ENCODE measurements at places on chromosomes 12 and 14.
A peak's percentile ranks its signal among the peaks of the same experiment; 100 is the strongest.

DNA sequence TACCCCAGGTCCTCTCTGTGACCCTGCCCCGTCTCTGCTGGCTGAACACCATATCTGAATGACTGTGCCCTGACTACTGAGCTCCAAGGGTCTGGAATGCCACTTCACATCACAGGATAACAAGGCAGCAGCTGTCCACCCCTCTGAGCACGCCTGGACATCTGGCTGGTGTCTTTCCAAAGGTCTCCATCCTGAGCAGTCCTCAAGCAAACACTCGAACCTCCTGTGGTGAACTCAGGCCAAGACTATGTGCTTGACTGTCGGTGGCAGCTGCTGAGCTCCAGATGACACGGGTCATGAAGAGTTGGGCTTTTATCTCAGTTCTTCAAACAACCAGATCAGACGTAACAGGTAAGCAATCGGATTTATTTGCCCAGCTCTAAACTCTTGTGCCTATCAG, 117.2 kb upstream of the BCL2L14 start:
- DNase-seq, result no peak

DNA sequence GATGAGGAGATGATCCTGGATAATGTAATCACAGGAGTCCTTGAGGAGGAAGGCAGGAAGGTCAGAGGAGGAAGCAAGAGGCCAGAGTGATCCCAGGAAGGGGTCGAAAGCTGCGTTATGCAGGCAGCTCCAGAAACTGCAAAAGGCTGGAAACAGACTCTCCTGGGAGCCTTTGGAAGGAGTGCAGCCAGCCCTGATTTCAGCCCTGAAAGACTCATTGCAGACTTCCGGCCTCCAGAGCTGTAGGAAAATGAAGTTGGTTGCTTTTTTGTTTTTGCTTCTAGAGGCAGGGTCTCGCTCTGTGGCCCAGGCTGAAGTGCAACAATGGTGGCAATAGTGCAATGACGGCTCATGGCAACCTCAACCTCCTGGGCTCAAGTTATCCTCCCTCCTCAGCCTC, 44.6 kb upstream of the FZD10 start:
- DNase-seq, result no peak

DNA sequence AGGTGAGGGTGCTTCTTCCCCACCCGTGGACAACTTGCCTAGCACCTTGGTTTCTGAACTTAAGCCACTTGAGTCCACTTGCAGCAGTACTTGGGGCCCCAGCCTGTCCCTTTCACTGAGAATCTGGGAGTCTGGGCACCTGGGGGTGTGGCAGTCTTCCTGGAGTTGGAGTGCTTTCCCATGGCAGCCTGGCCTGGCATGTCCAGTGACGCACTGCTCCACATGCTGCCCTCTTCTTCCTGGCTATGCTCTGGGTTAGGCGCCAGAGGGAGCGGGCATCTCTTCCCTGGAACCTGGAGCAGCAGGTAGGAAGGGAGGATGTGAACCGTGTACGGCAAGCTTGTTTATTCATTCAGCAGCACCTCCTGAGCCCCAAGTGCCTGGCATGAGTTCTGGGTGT, 76.4 kb downstream of the PAPOLA start:
- no peak for DNase-seq

- peak; percentile 76 for DNase-seq
Measured at GRCh38 chr12:57046947-57047890, 2.7 kb downstream of the MYO1A start.

- DNase-seq, result no peak
Measured at GRCh38 chr12:10098791-10099190, at the start of gene CLEC1A. TSS of gene CLEC1A (minus strand) at chr12:10098985. CDS start at chr12:10098922, 63 bp downstream.

DNA sequence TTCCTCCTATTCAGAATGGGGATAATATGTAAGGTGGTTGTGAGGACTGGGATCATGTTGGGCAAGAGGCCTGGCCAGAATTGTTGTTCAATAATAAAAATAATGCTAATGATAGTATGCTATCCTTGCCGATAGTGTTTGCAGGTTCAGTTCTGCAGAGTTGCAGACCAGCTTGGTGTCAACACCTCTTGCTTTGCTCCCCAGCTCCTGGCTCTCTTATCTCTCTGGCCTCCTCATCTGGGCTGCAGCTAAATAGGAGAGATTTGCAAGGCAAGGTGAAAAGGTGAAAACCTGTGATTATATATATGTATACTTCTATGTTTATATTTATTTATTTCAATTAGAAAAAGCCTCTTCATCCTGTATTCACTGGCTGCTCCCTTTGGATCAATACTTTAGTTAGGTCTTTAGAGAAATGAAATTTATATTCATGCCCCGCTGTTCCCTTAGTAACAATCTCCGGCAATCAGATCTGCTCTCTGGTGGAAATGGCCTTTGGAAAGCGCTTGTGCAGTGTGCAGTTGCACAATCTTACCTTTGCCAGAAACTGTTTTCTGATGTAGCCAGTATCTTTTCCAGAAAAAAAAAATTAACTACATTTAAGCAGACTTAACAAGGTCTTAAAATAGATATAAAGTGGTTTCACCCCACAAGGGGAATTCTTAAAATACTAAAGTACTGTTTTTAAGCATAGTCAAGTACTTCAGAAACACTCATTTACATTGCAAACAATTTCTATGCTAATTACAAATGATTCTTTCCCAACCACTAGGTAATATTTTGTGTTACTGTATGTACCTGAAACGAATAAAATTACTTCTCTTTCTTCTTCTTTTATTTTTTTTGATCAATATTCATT, 19.1 kb upstream of the ACVR1B start:
- no peak for DNase-seq

DNA sequence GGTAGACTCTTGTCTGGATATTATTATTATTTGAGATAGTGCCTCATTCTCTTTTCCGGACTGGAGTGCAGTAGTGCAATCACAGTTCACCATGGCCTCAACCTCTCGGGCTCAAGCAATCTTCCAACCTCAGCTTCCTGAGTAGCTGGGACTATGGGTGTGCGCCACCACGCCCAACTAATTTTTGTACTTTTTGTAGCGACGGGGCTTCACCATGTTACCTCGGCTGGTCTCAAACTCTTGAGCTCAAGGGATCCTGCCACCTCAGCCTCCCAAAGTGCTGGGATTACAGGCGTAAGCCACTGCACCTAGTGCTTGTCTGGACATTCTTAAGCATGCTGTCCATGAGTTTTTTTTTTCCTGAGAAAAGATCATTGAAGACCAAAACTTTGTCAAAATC, 498.9 kb upstream of the RGS6 start:
- no peak for DNase-seq

- DNase-seq, result peak; percentile 17
Measured at GRCh38 chr14:81400852-81401251, 728 bp upstream of the STON2 start.

DNA sequence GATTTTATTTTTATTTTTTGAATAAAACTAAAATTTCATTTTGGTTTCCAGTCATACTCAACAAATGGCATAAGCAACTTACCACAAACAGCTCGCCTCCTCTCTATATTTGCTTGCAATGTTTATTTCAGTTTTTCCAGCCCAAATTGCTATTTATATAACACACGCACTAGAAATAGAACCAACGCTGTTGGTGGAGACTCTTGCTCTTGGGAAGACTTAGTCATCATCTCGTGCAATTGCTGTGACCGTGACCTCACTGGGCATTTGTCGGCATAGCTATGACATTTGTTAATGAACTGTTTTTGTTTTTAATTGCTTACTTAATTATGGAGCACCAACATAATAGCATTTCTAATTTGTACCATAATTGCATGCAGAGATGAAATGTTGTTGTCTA, 153.1 kb upstream of the OTX2 start:
- DNase-seq, result no peak

GRCh38 chr12:117742721-117743120, 226.1 kb downstream of the KSR2 start:
- DNase-seq, result no peak

DNA sequence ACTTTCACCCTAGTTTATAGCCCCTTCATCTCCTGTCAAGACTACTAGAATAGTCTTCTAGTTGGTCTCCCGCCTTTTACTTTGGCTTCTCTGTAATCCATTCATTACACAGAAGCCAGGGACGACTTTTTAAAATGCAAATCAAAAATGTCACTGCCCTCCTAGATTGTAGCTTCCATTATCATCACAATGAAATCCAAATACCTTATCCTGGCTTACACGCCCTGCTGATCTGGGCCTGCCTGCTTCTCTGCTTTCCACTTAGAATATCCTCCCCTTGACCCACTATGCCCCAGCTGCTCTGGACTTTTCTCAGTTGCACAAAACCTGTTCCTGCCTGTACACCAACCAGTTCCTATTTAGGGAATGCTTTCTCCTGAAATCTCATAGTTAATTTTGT, 4.5 kb upstream of the EEA1 start:
- DNase-seq, result no peak

DNA sequence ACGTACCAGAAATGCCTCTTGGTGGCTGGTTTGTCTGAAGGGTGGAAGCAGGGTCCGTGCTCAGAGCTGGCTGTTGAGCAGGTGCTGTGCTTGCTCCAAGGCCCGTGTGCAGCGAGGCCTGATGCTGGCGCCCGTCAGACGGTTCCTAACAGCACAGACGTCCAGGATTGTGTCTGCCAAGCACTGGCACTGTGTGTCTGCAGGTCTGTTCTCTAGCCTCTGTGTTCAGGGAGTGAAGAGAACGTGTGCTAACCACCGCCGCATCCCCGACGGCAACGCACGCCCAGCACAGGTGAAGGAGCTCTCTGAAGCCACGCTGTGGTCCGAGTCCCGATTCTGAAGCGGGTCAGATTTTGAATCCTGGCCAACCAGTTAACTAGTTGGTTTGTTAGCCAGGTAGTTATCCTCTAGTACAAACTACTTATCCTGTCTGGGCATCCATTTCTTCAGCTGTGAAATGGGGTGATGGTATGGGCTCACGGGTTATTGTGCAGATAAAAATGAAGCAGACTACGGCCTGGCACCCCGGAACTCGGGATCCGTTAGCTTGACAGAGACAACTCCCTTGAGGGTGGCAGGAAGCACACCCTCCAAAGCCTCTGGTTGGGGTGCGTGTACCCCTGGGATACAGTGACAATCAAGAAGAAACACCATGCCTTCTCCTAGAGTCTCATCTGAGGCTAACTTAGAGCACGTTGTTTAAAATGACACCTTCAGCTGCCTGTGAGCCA, 18.6 kb upstream of the TDRD9 start:
- DNase-seq, result no peak

DNA sequence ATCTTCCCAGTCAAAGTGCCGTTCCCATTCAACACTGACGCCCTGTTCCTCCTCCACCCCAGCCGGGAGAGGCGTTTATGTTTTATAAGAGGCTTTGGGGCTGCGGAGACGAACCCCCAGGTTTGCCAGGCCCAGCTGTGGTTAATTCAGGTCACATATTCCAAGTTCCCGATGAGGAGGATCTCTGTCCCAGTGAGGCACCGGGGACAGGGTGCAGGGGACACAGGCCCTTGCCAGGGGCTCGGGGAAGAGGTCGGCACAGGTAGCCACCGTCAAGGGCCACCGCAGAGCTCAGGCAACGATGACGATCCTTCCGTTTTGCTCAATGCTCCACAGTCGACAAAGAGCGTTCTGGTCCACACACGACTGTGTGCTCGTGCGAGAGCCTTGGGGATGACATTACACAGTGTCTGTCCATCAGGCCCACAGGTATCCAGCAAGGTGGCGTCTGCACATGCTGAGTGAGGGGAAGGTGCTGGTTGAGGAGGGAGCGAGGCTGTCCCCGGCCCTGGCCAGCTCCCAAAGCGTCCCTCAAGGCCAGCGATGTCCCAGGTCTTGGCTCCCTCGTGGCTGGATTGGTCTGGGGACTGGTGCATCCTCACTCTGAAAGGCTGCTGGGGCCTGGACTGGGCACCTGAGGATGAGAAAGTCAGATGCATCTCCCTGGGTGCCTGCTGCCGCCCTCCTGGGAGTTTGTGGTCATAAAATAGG, 189.2 kb upstream of the C14orf180 start:
- DNase-seq, result no peak

DNA sequence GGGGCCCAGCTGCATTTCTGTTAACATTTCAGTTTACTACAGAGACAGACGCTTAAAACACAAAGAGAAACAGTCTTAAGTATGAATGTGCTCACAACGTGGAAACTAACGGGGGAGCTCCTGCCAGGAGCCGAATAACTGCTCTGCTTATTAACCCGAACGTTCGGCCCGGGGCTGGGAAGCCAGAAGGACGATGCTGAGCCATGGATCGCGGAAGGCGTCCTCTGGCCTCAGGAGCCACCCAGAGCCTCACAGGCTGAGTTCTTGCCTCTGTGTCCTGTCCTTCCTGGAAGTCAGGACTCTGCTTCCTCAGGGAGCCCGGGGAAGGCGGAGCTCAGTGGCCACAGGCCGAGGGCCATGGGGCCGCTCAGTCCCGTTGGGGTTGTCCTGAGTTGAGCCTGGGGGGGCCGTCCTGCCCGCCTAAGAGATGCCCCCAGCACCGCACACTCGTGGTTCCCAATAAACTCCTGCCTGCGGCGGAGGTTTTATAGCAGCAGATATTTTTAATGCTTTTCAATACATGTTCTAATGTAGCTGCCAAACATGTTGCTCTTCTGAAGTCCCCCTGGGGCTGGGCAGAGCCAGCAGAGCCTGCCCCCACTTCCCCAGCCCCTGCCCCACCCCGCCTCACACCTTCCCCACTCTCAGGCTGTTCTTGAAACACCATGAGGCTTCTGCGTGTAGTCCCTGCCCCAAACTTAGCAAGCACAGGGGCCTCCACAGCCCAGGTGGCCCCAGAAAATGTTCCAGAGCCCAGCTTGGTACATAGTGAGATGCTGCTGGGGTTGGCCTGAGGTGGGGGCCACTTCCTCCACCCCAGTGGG, 3.4 kb upstream of the TEX22 start:
- DNase-seq, result no peak

DNA sequence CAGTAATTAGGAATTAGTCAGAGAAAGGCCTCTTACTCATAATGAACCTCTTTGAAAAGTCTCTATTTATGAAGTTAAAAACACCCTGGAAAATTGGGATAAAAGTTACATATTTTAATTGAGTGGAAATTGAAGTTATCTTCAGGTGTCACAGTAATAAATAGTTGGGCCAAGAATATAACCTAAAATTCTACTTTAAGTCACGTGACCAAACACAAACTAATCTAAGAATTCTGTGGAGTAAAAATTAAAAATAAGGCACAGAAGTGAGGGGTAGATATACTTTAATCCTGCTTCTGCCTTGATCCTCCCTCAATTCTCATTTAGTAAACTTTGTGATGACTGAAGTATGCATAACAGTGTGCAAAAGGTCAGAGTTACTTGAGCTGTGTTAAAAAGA, 226.4 kb downstream of the NAV3 start:
- DNase-seq, result no peak

- DNase-seq, result no peak
Measured at GRCh38 chr14:81269979-81270375, 49.2 kb upstream of the GTF2A1 start.

DNA sequence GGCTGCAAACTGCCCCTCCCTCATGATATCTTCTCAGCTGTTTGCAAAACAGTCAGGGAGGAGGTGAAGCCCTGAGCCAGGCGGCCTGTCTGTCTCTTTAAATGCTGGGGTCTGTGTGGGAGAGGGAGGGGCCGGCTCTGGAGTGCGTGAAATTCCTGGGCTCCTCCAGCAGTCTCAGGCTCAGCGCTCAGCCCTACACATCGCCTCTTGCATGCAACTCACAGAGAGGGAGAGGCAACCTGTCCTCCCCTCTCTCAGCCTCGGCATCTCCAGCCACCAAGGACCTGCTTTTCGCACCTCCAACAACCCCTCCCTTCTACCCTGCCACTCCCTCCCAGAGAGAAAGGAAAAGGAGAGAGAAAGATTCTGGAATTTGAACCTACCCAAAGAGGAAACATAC, at the start of gene NRXN3:
Gene NRXN3, plus strand, starts transcription at position 171 of the 400 bp plus-strand sequence. CDS start 72,721 bp downstream, outside the sequence.
- no peak for DNase-seq
